H4 (cell line): ENCODE measurements at places on chromosomes 1 and 21. TPM values are rescaled to one million over a fixed set of nuclear protein-coding genes. Genes with fewer than 3 reads are reported as not detected.

ZFP69B gene
- total RNA-seq = 3.5 and 5.2 TPM in 2 replicates

ATAD3B gene
- 4.4 and 5.7 TPM in 2 replicates for total RNA-seq

CAMK1G gene
- not detected in 2 replicates for total RNA-seq

C1orf226 gene
- total RNA-seq = 0.23 and 0.56 TPM in 2 replicates

NLRP3 gene
- total RNA-seq = 0.50 TPM in 1 of 2 replicates, not detected in the other

AMY2A gene
- total RNA-seq = not detected in 2 replicates

LPAR3 gene
- total RNA-seq = 0.27 TPM in 1 of 2 replicates, not detected in the other

GBP6 gene
- total RNA-seq = 0.10 TPM in 1 of 2 replicates, not detected in the other

C1orf116 gene
- total RNA-seq = not detected in 2 replicates

ANGPTL3 gene
- not detected in 2 replicates for total RNA-seq

MROH9 gene
- total RNA-seq = not detected in 2 replicates

CD2 gene
- not detected in 2 replicates for total RNA-seq

OR6N1 gene
- total RNA-seq = not detected in 2 replicates
